ENCODE measurements at places on chromosomes 6 and 20.

DNA sequence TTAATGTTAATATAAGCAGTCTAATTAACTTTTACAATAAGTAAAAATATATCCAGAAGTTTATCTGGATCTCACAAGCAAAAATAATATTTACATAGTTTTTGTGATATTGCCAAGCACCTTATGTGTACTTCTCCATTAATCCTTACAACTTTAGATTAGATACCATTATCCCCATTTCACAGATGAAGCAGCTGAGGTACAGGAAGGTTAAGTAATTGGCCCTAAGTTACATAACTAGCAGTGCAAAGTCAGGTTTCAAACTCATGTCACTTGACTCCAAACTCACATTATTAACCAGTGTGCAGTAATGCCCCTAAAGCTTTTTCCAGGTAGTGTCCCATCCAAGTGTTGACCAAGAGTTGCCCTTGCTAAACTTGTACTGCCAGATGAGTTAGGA lies 248.6 kb upstream of the STXBP5 start:
- DNase-seq = no peak

- peak; percentile 98 for DNase-seq
Measured at GRCh38 chr6:110467566-110468140, 8.8 kb downstream of the SLC22A16 start.

DNA sequence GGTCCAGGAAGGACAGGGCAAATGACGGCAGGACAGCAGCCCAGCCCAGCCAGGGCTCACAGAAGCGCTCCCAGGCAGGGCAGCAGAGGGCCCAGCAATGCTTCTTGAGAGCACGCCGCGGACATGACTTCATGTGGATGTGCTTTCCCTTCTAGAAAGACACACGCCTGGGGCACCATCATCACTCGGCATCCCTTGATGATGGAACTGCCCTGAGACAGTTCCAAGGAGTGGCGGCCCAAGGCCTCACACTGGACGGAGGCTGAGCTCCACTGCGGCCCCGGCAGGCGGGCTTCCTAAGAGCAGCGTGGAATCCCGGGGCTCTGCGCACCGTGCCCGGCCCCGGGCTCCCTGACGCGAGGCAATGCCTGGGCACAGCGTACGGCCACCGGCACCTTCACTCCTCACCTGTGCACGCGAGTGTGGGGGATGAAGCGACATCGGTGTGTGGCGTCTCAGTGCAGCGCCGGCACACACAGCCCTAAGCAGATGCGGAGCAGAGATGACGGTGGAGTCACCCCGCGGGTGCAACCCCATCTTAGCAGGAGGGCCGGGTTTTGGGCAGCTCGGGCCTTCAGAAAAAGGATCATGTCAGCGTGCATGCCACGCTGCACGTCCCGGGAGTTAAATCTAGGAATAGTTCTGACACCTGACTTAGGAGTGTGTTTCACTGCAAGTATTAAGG lies 86.6 kb downstream of the THBS2 start:
- DNase-seq = no peak

- no peak for DNase-seq
Measured at GRCh38 chr20:609371-609964, 641 bp downstream of the TCF15 start.

DNA sequence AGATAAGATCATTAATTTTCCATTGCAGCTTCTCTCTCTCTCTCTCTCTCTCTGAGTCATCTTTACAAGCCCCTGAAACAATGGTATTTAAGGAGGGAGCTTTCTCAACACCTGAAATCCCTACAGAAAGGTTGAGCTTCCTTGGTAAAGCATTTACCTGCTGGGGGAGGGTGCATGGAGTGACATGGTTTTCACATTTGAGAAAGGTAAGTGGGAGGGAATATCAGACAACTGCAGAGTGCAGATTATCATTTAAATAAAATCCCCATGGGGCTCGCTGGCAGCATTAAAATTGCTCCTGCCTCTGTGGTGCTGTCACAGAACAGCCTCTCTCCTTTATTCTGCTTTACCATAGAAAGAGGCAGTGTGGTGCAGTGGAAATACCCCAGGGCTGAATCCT lies 10.3 kb upstream of the PDYN start:
- DNase-seq = no peak

GRCh38 chr6:151400473-151400872 lies 9.1 kb upstream of the ZBTB2 start:
- DNase-seq = no peak

GRCh38 chr20:56380375-56380774 lies 11.6 kb downstream of the AURKA start:
- no peak for DNase-seq

DNA sequence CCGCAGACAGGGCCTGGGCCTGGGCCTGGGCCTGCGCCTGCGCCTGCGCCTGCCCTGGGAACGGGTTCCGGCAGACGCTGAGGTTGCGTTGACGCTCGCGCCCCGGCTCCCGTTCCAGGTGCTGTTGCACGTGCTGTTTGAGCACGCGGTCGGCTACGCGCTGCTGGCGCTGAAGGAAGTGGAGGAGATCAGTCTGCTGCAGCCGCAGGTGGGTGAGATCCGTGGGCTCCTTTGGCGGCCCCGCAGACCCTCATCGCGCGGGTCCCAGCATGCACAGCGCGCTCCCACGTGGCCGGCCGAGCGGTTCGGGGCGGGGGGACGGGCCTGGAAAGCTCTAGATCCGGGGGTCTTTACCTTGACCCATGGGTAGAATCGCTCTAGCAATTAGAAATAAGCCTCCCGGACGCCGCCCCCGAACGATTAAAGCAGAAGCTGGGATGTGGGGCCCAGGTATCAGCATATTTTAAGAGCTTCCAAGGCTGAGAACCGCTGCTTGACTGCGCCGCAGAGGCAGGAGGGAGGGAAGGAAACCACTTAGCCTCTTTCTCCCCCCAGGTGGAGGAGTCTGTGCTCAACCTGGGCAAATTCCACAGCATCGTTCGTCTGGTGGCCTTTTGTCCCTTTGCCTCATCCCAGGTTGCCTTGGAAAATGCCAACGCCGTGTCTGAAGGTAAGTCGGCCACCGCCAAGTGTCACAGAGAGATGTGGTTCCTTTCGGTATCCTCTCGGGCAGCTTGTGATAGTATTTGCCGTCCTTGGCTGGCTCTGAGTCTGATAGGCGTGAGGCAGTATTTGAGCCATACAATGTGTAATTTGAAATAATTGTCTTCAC lies 508 bp downstream of the NOP56 start:
- peak; percentile 65 for DNase-seq

DNA sequence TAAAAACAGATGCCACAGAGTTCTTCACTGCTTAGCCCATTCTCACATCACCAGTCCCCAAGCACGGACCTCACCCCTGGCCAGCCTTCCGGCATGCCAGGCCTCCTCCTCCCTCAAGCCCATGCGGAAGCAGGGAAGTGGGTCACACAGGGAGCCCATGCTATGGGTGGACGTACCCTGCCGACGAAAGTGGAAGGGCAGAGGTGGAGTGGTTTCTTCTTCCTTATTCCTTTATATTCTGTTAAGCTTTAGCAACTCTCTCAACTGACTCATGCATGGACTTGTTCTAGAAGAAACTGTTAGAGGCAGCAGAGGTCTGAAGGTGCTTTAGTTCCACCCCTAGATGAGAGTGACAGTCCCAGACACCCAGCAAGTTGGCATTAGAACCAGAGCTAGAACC lies 118.6 kb downstream of the LY86 start:
- no peak for DNase-seq

DNA sequence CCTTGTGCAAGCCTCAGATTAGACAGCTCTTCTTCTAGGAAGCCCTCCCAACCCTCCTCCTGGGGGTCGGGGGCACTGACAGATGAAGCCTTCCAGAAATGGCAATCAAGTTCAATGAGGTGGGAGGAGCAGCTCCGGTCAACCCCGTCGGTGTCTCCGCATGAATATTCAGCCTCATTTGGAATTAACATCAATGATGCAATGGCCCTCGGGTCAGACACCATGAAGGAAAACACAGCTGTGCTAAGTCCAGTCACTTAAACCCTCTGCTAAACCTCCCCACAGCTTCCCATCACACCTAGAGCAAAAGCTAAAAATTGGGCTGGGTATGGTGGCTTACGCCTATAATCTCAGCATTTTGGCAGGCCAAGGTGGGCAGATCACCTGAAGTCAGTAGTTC lies 36.5 kb downstream of the ZNF217 start:
- no peak for DNase-seq

- no peak for DNase-seq
Measured at GRCh38 chr20:54346276-54346675, 129.1 kb upstream of the DOK5 start.

GRCh38 chr20:53611449-53611894 lies 17.8 kb upstream of the ZNF217 start:
- peak; percentile 96 for DNase-seq

- peak; percentile 56 for DNase-seq
Measured at GRCh38 chr6:146896062-146896813, 297.5 kb downstream of the ADGB start.

GRCh38 chr6:36594816-36595643 lies 868 bp downstream of the SRSF3 start:
- peak; percentile 73 for DNase-seq

GRCh38 chr20:9506964-9507369 lies 7.4 kb upstream of the LAMP5 start:
- DNase-seq = no peak

- no peak for DNase-seq
Measured at GRCh38 chr6:71333697-71334096, 45.1 kb downstream of the OGFRL1 start.

- no peak for DNase-seq
Measured at GRCh38 chr6:130937942-130938604, 110.9 kb downstream of the SMLR1 start.

- no peak for DNase-seq
Measured at GRCh38 chr6:93177918-93178317, 241.4 kb downstream of the EPHA7 start.

DNA sequence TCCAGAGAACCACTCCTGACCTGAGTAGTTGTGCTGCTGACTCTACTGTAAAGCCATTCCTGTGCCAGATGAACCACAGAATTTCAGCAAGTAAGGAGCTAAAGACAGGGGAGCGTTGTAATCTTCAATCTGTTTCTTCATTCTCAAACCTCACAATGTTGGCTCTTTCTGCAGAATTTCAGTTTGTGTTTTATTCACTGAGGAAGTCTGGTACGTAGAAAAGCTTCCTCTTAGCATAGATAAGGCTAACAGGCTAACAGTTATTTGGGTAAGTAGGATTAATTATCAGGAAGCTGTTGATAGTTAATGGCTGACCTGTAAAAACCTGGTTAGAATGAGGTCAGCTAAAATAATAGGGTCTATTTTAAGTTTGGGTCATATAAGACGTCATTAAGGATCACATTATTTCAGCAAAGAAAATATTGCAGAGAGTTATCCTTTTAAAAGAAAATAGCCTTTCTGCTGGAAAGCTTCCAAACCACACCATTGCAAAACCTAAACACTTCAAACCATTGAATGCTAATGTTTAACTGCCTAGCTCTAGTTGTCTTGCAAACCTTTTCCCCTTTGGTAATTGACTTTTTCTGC lies 14.1 kb upstream of the TENT5A start:
- DNase-seq = no peak

- DNase-seq = no peak
Measured at GRCh38 chr20:52761867-52762266, 210.3 kb upstream of the TSHZ2 start.

DNA sequence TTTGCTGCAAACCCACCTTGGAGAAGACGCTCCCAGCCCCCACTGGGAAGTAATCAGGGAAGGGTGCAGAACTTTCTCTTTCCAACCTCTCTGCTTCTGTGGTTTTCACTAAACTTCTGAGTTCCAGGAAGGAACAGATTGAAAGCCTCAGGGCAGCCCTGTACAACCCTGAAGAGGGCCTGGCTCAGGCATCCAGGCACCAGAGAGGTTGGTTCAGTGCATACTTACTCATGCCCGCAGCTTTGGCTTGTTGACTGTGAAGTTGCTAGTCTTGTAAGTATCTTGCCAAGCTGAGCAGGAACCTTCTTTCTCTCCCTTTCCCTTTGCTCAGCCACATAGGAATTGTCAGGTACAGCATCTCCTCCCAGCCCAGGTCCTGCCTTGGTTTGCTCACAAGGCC lies 272.2 kb upstream of the FOXQ1 start:
- no peak for DNase-seq

DNA sequence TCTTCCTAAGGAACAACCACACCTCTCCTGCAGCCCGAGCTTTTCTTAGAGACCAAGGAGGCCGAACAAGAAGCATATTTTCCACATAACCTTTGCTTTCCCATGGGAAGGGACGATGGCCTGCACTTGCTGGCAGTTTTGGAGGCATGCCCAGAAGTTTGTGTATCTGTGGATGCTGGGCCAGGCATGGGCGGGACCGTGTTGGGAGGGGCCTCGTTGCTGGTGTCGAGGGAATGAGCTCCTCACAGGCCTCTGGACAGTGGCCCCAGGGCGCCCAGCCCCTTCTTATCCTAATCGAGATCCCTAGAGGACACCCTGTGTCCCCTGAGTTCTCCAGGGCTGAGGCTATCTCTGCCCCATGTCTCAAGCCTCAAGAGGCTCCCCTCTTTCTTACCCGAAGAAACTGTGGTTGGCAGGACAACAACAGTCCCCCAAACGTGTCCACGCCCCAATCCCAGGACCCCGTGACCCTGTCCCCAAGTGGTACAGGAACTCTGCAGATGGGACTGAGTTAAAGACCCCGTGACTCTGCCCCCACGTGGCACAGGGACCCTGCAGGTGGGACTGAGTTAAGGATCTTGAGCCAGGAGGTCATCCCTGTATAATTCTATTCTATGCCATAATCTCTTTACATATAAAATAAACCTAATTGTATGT lies 99.5 kb upstream of the BHLHE23 start:
- DNase-seq = no peak

DNA sequence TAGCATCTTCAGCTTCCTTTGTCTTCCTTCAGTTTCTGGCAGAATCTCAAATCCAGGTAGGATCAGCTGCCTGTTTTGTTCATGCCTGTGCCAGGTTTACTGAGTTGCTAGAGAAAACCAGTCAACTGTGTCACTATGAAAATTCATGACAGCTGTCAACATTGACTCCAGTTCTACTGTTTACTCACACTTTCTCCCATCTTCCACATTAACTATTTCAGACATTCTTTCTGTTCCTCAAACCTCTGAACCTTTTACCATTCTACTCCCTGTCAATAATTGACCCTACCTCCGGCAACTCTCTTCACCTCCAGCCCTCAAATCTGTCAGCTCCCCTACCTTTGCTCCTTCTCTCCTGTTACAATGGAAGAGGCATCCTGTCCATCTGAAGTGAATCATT lies 8.5 kb downstream of the ENPP4 start:
- DNase-seq = no peak
